ENCODE measurements at places on chromosomes 12 and 14. TPM values are rescaled to one million over a fixed set of nuclear protein-coding genes. Genes with fewer than 3 reads are reported as not detected.

The CEBPE gene
- not detected for total RNA-seq

The FOXN4 gene
- not detected for total RNA-seq

The TAS2R30 gene
- 4.0 TPM for total RNA-seq

The LALBA gene
- total RNA-seq = not detected

The RHEBL1 gene
- 0.33 TPM for total RNA-seq

The OTX2 gene
- not detected for total RNA-seq

The GPHN gene
- 13.9 TPM for total RNA-seq

Measured in fibroblast of lung (primary cell).